ENCODE measurements at places on chromosomes 3 and 15.

- peak; percentile 67 for DNase-seq
Measured at GRCh38 chr3:197749315-197749600, 425 bp upstream of the FYTTD1 start.

DNA sequence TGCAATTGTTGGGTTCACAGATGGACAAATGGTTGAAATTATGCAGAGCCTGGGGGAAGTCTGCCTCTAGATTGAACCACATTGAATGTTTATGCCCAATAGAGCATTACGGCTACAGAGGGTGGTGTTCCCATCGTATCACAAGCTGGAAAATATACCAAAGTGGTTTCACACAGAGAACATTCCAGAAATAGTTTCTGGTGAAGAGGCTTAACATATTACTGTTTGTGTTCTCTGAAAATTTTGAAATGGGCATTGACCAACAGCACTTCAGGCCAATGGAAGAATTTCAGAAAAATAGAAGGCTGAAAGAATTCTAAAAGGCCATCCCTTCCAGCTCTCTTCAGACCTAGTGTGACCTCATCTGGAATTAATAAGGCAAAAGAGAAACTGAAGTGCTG lies 203.9 kb downstream of the NEK10 start:
- DNase-seq, result no peak

DNA sequence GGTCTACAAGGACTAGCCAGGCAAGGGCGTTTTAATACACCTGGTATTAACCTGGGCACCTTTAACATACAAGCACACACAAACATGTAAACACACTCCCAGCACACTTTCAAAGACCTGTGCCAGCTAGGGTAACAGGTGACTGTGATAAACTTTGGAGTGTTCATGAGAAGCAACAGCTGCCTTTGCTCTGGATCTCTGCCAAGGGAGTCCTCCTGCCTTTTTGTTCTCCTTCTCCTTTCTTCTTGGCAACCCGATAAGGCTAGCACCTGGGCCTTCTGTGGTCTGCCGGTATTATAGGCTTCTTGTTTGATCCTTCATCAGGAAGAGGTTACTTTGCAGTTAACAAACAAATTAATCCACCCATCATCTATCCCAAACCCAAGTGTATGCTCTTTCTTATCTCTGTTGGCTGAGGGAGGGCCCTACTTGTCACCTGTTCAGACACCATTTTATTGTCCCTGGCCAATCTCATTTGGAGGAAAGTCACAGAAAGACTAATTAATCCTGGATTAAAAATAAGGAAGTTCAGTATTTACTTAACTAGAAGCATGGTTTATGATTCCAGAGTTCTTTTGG lies at the start of gene RETNLB:
Gene RETNLB (minus strand): TSS at position 7 of the 579 bp plus-strand sequence. CDS start 225 bp downstream, outside the sequence.
- DNase-seq, result no peak

- no peak for DNase-seq
Measured at GRCh38 chr3:58409663-58410062, 24.0 kb downstream of the PDHB start.

Data from activated naive CD4-positive, alpha-beta T cell (primary cell).